Activated CD4-positive, alpha-beta T cell treated with anti-CD3 and anti-CD28 coated beads, Interleukin-2, amount 50 U/mL, for 48 hours (primary cell): ENCODE measurements at places on chromosomes 6 and 20.

DNA sequence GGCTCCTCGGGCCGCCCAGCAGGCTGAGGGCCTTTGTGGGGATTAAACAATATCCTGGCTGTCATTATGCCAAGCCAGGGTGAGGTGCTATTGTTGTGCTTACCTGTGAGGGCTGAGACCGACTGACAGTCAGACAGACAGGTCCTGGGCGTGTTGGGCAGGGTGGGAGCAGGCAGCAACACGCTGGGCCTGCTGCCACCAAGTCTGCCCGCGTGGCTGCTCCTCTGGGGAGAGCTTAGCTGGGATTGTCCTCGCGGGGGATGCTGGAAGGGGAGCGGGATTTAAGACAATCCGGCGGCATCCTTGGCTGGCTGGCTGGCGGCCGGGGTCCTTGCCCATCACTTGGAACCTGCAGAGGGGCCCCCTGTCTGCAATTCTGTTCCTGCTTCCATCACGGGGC, 20.0 kb downstream of the ITPR3 start:
- no peak for DNase-seq

- no peak for DNase-seq
These were observed 102.9 kb downstream of the CEBPB start for GRCh38 chr20:50293284-50294139.

- DNase-seq: no peak
These were observed 37.0 kb downstream of the SHLD1 start for GRCh38 chr20:5786930-5787795.

DNA sequence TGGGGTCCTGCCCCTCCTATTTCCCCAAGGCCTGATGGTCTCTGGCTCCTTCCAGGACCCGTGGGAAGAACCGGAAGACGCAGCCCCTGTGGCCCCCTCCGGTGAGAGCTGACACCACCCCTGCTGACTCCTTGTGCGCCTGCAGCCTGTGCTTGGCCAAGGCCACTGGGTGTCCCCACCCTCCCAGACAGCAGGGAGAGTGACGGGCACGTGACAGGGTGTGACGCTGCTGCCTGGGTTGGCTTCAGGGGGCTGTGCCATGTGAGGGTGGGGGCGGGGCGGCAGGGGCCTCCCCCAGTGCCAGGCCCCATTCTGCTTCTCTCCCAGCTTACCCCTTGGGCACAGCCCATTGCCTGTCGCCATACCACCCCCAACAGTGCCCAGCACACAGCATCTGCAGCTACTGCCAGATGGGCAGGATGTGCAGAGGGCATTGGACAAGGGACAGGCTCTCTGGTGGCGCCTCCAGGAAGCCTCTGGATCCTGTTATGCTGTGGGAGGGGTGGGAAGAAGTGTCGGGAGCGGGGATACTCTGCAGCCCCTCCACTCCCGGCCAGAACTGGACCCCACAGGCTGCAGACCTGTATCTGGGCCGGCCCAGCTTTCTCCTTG, 2.9 kb downstream of the BIRC7 start:
- DNase-seq: no peak

DNA sequence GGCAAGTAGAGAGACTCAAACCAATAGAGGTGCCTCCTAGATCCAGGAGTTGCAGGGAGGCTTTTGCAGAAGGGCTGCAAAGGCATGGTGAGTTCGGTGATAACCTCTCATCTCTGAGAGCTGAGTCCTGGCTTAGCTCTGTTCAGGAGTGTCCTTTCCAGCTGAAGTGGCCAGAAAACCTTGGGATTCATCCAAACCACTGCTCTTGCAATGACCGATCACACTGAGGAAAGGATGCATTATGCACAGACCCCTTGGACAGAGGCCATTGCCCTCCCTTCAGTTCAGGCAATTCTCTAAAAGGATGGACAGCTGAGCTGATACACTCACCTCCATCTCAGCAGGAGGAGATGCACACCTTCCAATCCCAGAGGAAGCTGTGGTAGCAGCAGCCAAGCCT, 158.8 kb upstream of the ENPP5 start:
- DNase-seq: no peak

- DNase-seq: no peak
These were observed 176.9 kb downstream of the FOXA2 start for GRCh38 chr20:22407237-22408193.

DNA sequence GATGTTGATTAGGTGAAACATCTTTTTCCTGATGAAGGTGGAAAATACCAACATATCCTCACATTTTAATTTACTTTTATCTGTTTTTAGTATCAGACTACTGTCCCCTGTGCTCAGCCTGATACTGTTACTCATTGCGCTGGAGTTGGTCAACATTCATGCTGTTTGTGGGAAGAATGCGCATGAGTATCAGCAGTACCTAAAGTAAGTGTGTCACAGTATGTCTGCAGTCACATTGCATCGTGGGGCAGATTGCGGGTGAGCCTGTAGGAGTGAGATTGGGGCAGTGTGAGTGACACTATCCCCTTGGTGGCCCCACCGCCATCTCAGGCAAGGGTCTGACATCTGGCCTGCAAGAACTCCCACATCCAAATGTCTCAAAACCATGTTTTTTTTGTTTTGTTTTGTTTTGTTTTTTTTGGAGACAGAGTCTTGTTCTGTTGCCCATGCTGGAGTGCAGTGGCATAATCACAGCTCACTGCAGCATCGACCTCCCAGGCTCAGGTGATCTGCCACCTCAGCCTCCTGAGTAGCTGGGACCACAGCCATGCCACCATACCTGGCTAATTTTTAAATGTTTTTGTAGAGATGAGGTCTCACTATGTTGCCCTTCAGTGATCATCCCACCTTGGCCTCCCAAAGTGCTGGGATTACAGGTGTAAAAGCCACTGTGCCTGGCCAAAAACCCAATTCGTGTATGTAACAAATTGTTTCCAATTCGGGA, 27.8 kb downstream of the ERMARD start:
- DNase-seq: no peak
